ENCODE measurements at places on chromosomes 5 and 9.
A peak's percentile ranks its signal among the peaks of the same experiment; 100 is the strongest.

DNA sequence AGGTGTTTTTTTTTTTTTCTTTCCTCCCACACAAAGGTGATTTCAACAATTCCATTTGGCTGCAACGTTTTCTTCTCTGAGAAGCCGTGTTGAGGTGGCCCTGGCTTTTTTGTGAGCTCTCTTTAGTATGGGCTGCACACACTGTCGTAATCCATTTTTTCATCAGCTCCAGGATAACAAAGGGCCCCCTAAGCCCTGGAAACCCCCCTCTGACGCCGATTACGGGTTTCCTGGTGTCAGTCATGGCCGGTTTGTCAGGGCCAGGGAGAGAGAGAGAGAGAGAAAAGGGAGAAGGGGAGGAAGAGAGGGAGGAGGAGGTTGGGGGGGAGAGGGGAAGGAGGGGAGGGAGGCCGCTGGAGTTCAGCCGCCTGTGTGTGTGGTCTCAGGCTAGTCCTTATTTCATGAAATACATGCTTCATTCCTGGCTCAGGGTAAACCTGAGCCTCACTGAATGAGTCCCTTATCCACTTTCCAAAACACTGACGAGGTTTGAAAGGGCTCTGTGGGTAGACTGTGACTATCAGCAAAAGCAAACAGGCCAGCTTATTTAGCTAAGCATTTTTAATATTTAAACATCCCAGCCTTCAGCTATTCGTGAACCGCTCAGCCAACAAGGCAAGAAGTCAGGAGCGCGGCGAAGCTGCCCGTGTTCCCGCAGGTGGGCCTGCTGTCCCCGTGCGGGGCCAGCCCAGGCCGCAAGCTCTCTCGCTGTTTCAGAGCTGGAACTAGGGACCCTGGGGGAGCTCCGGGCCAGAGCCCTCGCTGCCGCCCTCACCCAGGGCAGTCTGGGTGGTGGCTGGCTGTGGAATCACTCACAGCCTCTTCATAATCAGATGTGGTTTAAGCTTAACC, 172.8 kb downstream of the ERCC6L2 start:
- no peak for DNase-seq

DNA sequence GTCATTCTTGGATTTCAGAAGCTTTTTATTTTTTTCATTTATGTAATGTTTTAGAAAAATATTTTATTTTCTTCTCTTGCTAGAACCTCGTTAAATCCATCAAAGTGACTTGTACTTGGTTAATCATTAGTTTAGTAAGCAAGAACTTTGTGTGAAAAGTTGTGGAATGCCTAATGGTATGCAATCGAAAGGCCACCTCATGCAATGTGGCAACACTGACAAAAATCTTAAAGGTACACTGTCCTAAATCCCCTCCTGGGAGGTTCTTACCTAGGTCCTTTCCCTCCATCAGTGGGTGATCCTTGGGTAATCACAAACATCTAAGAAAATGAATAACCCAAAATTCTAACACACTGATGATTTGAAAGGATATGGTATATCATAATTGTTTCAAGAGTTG, 304.2 kb downstream of the DNAH5 start:
- no peak for DNase-seq

DNA sequence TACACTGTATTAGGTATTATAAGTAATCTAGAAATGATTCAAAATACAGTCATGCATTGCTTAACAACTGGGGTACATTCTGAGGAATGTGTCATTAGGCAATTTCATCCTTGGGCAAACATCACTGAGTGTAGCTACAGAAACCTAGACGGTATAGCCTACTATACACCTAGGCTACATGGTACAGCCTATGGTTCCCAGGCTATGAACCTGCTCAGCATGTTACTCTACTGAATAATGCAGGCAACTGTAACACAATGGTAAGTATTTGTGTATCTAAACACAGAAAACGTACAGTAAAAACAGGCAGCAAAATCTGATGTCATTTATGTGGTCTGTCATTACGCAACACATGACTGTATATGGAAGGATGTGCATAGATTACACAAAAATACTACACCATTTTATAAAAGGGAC, 96.8 kb downstream of the RAPGEF6 start:
- DNase-seq: peak; percentile 32

- DNase-seq: no peak
These were observed 50.9 kb downstream of the BRINP1 start for GRCh38 chr9:119318371-119318770.

DNA sequence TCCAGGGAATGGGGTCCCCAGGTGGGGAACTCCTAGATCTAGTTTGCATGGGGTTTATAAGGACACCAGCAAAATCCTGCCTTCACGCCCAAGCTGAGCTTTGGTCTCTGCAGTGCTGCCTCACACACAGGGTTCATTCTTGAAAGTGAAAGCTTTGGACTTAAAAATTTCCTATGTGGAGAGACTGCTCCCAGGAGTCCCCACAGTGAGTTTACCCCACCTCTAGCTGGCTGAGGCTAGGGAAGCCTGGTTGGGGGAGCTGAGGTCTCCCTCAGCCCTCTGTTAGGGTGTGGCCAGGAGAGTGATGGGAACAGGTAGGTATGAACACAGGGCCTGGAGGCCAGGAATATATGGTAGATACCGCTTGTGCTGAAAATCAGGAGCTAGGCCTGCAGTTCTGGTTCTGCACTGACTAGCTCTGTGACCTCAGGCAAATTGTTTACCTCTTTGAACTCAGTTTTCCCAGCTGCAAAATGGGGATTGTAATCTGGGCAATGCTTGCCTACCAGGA, 41.5 kb upstream of the LARP1 start:
- no peak for DNase-seq

DNA sequence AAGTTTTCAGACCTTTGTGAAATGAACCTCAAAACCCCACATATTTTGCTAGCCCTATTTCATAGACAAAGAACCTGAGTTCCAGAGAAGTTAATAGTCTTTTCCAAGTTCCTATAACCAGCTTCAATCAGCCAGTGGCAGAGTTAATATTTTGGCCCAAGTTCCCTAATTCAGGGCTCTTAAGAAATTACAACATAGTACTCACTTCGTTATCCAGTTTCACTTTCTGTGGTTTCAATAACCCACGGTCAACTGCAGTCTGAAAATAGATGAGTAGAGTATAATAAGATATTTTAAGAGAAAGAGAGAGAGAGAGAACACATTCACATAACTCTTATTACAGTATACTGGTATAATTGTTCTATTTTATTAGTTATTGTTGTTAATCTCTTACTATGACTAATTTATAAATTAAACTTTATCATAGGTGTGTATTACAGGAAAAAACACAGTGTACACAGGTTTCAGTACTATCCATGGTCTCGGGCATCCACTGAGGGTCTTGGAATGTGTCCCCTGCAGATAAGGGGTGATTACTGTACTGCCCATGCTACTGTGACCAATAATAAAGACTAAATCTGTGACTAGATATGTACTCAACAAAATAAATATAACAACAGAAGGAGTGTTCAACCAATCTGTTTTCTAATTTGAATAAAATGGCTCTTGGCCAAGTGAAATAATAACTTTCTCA, 9.3 kb upstream of the MYOT start:
- peak; percentile 9 for DNase-seq

GRCh38 chr5:99807346-99807745, 727.8 kb upstream of the FAM174A start:
- DNase-seq: no peak

DNA sequence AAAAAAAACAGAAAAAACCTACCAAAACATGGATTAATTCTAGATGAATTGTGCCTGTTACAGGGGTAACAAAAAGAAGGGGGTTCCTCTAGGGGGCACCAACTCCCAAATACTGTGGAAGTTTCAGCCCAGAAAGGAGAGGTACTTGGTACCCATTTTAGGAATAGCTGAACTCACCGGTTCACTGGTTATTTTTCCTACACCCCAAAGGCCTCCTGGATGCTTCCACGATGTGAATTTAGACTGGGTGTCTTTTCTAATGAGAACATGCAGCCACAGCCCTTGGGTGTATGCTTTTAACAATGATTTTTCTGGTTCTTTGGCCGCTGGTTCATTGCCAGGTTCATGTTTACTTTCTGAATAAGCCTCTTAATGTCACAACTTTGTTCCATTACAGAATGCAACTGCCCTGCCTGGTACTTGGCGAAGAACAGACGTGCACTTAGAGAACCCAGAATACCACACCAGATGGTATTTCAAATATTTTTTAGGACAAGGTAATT, 46.7 kb downstream of the GARNL3 start:
- DNase-seq: peak; percentile 39

DNA sequence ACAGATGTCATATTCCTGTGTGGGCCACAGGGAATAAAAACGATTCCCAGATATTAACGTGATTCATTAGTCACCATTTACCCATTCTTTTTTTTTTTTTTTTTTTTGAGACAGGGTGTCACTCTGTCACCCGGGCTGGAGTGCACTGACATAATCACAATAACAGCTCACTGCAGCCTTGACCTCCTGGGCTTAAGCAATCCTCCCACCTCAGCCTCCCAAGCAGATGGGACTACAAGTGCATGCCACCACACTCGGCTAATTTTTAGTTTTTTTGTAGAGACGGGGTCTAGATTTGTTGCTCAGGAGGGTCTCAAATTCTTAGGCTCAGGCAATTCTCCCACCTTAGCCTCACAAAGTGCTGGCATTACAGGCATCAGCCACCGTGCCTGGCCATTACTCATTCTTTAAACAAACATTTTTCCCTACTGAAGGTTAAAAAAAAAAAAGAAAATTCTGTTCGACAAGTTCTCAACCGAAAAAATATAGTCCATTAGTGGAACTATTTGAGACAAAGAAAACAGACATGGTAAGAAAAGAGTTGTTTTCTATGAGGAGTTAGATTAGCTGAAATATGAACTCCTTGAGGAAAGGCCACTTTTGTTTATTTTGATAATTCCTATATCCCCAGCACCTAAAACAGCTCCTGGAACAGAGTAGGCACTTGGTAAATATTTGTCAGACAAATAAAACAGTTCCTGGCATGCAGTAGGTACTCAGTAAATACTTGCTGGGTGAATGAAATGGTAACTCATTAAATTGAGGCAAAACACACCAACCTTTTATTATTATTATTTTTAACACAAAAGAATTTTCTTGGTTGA, 32.1 kb upstream of the PDCL start:
- DNase-seq: no peak

DNA sequence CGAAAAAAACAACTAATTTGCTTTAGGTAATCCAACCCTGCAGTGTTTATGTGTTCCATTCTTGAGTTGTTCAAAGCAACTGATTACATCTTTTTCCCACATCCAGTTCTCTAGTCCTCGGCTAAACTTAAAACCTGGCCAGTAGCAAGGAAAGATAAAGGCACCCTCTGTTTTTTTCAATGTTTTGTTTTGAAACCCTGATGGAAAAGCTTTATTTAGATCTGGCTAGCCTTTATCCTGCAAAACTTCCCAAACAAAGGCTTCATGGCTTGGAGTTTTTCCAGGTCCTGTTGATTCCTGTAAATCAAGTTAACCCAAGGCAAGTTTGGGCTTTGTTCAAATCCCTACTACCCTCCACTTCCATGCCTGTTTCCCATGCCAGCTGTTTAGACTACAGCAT, 105.1 kb downstream of the CEMIP2 start:
- DNase-seq: no peak

DNA sequence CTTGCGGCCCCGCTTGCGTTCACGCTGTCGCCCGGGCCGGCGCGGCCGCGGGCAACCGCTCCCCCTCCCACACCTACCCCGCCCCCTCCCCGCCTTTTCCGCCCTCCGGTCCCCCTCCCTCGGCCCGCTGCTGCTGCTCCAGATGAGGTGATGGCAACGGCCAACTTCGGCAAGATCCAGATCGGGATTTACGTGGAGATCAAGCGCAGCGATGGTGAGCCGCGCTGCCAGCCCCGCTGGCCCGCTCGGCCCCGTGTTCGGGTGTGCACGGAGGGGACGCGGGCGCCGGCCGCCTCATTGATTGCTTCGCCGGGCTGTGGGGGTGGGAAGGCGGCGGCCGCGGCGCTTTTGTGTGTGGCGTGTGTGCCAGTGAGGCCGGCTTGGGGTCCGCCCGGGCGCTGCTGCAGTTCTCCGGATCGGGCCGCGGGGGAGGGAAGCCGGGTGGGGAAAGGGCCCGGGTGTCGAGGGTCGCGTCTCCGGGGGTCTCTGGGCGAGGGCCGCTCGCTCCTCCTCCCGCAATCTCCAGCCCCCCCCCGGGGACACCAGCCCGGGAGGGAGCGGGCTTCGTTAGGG, 403 bp downstream of the KIF2A start:
- no peak for DNase-seq

DNA sequence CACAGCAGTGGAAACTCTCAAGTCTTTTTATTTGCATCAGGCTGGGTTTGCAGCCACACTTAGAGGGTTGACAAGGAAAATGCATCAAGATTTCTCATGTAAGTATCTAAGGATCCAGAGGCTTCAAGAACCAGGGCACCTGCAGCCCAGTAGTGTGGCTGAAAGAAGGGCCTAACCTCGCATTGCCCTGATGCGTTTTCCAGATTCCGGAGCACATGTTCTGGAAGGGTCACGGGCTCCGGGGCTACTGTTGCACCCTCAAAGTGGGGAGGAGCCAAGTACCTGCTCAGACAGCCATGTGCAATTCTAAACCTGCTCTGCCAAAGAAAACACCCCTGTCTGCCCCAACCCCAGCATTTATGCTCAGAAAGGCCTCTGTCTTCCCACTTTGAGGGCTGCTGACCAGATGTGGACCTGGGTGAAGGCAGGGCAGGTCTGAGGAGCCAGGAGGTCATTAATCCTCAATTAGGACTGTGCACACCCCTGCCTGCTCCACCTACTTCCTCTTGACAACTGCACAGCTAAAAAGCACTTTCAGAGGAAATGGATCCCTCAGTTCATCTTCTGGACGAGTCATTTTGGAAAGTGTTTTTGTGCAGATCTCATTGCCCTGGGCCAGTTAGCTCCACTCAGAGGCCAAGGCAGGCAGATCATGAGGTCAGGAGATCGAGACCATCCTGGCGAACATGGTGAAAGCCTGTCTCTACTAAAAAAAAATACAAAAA, 110.7 kb downstream of the SAXO1 start:
- DNase-seq: no peak

DNA sequence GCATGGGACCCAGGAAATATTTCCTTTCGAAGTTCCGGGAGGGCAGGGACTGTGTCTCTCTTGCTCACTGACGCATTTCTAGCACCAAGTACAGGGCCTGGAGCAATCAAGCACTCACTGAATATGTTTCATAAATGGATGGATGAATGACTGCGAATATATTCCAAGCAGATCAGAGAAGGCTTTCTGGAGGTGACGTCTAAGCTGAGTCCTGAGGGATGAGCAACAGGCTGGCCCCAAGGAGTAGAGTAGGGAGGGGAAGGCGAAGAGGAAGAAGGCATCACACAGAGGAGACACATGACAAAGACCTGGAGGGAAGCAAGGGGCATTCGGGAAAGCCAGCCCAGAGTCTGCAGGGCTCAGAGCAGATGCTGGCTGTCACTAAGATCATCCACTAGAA, 13.9 kb downstream of the ANXA6 start:
- no peak for DNase-seq

- DNase-seq: no peak
These were observed 1518.7 kb upstream of the WWC1 start for GRCh38 chr5:166772770-166773169.

- DNase-seq: peak; percentile 88
These were observed at the start of the genes FAM114A2 and MFAP3 for GRCh38 chr5:154038707-154039457. Gene FAM114A2, minus strand, starts transcription at chr5:154038910. Its CDS starts 3,957 bp downstream, at chr5:154034953. Gene MFAP3, plus strand, starts transcription at chr5:154038967. Its CDS starts 10,756 bp downstream, at chr5:154049723.

GRCh38 chr5:143062379-143062778, 292.2 kb downstream of the ARHGAP26 start:
- no peak for DNase-seq
